ENCODE measurements at places on chromosomes 1 and 21. TPM values are rescaled to one million over a fixed set of nuclear protein-coding genes. Genes with fewer than 3 reads are reported as not detected.

GRCh38 chr21:38956856-38957571 is 151.3 kb downstream of the ETS2 start:
- DNase-seq = no peak

GRCh38 chr1:244165021-244165420 is 113.9 kb downstream of the ZBTB18 start:
- DNase-seq = no peak

- no peak for DNase-seq
These were observed at the start of gene FASLG for GRCh38 chr1:172658871-172659453. Gene FASLG, plus strand, starts transcription at chr1:172659103. Its CDS starts 99 bp downstream, at chr1:172659202.

POLR3GL gene
- total RNA-seq = 14.3 TPM

Data from right lobe of liver (tissue), 6 donors.